ENCODE measurements at places on chromosomes 1 and 21.

DNA sequence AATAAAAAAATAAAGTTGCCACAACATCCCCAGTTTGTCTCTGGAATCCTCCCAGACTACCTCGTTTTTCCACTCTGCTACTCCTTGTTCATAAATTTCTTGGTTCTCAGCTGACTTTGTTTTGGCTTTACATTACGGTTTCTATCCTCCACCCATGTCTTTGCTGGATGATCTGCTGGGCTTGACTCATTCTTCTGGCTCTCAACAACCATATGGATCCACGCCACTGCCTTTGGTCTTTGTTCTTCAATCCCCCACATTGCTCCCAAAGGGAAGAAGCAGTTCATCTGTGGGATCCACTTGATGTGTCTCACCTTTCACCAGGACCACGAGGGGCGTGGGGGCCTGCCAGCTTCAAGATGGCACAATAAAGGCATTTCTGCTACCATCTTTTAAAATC is 67.1 kb upstream of the NBL1 start:
- DNase-seq: peak; percentile 51

- no peak for DNase-seq
Measured at GRCh38 chr21:32298148-32298559, 501 bp upstream of the MRAP start.

- no peak for DNase-seq
Measured at GRCh38 chr21:42374457-42374856, 8.1 kb upstream of the TFF1 start.

DNA sequence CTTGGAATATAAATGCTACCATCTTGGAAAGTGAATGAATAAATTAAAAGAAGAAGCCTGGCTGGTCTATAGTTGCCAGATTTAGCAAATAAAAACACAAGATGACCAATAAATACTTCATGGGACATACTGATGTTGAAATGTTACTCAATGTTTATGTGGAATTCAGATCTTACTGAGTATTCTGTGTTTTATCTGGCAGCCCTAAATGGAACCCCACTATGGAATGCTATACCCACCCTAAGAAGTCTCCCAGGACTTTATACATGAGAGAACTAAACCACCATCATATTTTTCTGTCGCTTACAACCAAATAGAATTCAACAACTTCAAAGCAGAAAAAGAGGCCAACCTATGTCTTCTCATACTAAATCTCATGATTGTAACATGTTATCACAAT is 177.6 kb upstream of the HMCN1 start:
- DNase-seq: peak; percentile 76

GRCh38 chr1:113340038-113340437 is 50.3 kb upstream of the MAGI3 start:
- no peak for DNase-seq

DNA sequence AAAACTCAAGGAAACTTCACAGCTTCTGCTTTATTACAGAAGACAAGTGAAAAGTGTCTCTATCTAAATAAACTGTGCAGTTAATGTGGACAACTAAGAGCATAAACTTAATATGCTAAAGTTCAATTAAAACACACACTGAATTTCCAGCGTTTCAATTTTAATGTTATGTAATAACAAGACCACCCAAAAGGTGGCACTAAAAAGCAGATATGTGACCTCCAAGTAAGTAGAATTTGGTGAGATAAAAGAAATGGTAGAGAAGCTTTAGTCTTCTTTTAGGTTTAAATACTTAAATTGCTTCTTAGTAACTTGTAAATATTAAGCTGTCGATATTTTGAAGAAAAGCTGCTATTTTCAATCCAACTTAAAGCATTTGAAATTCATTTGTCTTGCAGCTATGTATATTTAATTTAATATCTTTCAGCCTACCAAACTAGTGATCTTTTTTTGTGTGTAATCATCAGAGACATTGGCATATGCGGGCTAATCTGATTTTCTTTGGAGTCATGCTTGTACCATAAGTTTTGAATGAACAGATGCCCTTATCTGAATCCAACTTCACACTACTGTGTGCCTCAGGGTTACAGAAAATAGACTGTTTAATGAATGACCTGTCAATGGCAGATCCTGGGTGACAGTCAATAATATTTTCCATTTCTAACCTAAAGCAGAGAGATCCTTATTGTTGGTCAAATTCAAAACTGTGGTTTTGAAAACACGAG is 36.5 kb upstream of the ADAMTS1 start:
- no peak for DNase-seq

DNA sequence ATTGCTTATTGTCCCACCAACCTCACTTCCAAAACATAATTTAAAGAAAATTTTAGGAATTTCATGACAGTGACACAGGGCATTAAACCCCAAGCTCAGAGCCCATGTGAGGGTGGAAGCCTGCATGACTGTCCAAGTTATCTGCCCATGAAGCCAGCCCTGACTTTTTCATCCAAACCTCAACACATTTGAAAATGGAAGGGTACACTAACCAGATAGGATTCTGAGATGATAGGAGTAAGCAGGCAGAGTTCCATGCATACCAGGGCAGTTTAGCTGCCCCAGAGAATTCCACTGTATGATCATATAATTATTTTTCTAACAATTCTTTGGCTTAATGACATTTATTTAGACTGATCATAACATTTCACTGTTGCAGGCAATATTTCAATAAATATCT is 986.0 kb downstream of the TTLL7 start:
- no peak for DNase-seq

Measured in fibroblast of skin of left quadriceps (primary cell).